ENCODE measurements at places on chromosomes 1 and 21. TPM values are rescaled to one million over a fixed set of nuclear protein-coding genes. Genes with fewer than 3 reads are reported as not detected.

Gene SLC66A1
- total RNA-seq, result 7.4 TPM

Gene SLAMF7
- total RNA-seq, result 0.69 TPM

Gene GPA33
- not detected for total RNA-seq

Gene WNT2B
- total RNA-seq, result 3.2 TPM

Gene MFSD2A
- total RNA-seq, result 1.4 TPM

Gene ZNF648
- not detected for total RNA-seq

Gene PRR9
- total RNA-seq, result not detected

Gene LCA5L
- 1.7 TPM for total RNA-seq

Gene CHAF1B
- total RNA-seq, result 1.2 TPM

Gene DCST2
- 1.1 TPM for total RNA-seq

Gene ATP1A2
- 10.8 TPM for total RNA-seq

Gene OR6N1
- total RNA-seq, result not detected

Gene CXADR
- 0.24 TPM for total RNA-seq

Data from posterior vena cava (tissue), 2 donors.